ENCODE measurements at places on chromosomes 11 and 22.

DNA sequence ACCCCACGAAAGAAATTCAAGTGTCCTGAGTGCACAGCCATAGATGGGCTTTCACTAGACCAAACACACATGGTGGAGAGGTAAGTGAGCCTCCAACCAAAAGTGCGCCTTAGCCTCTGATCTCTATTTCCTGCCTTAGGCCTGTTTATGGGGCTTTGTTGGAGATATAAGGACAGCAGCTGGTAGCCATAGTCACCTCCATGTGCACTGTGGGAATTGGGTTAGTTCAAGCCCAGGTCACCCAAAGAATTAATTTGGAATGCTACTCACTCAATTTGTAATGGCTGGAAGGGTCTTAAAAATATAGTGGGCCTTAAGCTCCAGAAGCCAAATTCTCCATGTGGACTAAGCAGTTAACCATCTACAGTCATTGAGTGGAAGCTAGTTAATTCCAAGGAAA, 73.6 kb downstream of the ALX4 start:
- DNase-seq: no peak

DNA sequence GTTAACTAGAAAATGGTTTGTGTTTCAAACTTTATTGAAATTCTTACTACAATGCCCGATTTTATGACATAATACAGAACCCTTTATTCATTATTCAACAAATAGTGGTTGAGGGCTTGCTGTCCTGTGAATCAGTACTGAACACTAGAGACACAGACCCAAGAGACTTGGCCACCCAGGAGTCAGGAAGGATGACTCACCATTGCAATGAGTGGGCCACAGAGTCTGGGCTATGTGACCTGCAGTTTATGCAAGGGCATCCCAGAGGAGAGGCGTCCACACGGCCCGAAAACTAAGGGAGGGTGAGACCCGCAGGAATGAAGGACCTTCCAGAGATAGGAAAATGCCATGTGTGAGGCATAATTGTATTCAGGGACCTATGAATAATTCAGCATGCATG, 143.8 kb upstream of the DDI1 start:
- peak; percentile 25 for DNase-seq

DNA sequence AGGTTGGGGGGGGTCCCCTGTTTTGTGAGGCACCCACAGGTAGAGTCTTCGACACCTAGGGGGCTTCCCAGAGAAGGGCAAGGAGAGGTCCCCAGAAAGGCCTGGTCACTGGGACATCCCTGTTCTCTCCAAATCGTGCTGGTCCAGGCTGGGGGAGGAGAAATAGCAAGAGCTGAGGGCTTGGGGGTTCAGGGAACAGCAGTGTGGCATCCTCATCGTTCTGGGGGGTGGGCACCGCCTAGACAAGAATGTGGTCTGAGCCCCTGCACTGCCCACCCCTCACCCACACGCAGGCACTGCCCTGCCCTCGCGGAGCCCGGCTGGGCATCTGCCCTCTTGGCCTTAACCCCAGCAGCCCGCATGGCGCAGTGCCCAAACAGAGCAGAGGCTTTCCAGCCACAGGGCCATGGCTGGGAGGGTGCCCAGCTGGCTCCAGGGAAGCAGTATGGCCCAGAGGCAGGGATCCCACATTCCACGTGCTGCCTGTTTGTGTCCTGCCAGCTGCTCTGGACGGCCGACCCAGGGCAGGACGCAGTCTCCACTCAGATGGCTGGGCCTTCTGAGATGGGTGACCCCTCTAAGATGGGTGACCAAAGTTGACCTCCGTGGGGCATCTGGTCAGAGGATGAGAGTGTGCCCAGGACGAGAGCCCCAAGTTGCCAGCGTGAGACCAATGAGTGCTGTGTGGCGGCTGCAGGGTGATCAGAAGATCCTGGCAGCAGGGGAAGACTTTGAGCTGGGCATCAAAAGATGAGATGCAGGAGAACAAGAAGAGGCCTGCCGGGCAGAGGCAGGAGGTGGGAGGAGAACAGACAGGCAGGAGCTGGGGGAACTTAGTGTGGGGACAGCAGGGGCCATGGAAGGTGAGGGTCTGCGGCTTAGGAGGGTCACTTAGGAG, 14.4 kb downstream of the SCARF2 start:
- no peak for DNase-seq

- DNase-seq: no peak
Observed at GRCh38 chr11:19589567-19590260, 122.9 kb upstream of the NAV2 start.

DNA sequence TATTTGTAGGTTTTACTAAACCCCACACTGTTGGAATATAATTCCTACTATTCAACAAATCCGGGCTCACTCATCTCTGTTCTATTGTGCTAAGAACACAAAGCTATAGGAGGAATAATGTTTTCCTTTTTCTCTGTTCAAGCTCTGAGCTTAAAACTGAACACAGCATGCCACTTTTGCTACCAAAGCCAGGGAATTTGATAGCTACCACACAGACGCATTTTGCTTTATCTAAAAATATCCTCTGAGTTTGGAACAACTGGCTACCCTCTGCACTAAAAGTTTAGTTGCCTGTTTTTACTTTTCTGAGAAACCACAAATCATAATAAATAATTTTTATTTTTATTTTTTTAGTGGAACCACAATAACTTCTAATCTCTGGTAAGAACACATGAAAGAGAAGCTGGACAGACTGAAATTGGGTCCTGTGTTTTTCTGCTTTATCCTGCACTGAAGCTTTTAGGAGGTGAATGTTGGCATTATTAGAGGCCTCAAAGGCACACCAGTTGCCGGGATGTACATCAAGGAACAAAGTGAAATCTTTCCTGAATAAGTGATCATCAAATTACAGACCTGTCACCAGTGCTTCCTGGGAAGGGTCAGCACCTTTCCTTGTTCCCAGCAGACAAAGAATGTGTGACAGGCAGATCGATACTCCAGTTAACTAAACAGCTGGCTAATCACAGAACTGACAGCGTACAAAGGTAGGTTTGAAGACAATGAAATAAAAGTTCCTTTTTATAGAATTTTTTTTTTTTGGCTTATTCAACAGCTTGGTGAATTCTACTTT, 523.2 kb upstream of the TENM4 start:
- DNase-seq: no peak

DNA sequence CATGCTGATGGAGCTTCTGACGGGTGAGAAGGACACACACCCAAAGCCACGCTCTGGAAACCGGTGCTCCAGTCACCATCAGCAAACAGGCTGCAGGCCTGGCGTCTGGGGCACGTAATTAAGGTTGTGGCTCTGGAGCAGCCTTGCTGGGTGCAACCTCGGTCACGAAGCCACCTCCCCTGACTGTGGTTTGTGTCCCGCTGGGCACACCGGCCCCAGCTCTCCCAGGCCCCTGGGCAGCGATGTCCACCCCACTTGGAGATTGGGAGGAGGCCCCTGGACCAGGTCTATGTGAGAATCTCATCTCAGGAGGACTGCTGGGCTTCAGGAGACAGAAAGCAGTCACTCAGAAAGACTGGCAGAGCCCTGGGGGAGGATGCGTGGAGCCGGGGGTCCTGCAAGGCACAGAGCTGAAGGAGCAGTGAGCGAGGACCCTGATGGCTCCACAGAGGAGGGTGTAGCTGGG, 631.6 kb downstream of the BRD1 start:
- no peak for DNase-seq
